Right ventricle myocardium superior (tissue), 1 donor: ENCODE measurements at places on chromosomes 2 and 18.

GRCh38 chr2:131093696-131094462 is 619 bp upstream of the FAM168B start:
- DNase-seq: peak; percentile 89

DNA sequence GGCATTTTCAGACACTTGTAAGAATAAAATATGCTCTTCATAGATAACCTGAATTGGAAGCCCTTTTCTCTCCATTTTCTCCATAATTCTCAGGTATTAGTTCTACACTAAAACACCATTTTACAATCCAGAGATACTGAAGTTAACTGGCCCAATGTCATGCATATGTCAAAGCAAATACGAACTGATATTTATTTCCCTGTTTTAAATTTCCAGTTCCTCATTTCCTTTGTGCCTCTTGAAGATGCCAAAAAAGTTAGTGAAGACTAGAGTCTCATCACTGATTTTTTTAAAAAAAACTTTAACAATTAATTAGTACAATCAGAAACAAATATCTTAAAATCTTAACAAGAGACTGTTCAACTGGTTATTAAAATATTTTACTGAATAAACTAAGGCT is 52.8 kb upstream of the ITGB6 start:
- DNase-seq: no peak

DNA sequence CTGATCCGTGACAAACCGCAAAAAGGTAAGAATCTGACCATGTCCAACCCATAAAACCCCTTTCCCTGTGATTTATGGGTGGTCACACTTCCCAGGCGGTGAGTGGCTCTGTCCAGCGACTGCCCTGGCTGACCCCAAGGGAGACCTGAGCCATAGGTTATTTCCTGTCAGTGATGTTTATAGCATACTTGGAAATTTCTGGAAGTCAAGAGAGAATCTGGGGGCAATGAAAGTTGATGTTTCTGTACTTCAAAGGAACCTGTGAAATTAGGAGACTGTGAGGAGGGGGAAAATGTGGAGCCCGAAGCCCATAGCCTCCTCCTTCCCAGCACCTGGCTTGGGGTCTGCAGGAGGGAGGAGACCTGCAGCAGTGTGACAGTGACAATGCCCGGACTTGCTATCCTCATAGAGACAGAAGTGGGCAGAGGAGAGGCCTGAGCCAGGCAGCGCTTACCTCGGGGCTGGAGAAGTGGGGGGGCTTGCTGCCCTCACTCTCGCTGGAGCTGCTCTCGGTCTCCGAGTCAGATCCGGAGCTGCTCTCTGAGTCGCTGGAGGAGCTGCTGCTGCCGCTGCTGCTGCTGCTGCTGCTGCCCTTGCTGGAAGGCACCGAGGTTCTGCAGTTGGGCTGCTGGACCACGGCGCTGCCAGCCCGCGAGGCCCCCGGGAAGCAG is 111.3 kb upstream of the REV1 start:
- no peak for DNase-seq

- no peak for DNase-seq
Observed at GRCh38 chr2:103144837-103145236, 383.0 kb downstream of the TMEM182 start.

GRCh38 chr18:69397096-69397495 is 3.6 kb upstream of the DOK6 start:
- DNase-seq: no peak

DNA sequence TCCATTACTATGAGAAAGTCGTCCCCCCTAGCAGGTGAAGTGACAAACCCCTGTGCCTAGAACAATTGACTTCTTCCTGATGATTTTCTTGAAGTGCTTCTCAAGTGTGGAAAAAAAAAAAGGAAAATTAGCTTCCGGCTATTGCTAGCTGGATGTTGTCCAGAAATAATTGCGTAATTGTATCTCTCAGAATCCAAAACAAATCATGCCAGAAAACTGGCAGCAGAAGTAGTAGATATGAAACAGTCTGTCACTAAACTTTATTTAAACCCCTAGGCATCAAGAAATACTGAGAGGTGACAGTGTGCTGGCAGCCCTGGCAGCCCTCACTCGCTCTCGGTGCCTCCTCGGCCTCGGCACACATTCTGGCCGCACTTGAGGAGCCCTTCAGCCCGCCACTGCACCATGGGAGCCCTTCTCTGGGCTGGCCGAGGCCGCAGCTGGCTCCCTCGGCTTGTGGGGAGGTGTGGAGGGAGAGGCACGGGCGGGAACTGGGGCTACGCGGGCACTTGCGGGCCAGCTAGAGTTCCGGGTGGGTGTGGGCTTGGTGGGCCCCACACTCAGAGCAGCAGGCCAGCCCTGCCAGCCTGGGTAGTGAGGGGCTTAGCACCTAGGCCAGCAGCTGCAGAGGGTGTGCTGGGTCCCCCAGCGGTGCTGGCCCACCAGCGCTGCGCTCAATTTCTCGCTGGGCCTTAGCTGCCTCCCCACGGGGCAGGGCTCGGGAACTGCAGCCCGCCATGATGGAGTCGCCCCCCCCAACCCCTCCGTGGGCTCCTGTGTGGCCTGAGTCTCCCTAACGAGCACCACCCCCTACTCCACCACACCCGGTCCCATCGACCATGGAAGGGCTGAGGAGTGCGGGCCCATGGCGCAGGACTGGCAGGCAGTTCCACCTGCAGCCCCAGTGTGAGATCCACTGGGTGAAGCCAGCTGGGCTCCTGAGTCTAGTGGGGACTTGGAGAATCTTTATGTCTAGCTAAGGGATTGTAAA is 80.5 kb upstream of the ABCA12 start:
- DNase-seq: no peak

DNA sequence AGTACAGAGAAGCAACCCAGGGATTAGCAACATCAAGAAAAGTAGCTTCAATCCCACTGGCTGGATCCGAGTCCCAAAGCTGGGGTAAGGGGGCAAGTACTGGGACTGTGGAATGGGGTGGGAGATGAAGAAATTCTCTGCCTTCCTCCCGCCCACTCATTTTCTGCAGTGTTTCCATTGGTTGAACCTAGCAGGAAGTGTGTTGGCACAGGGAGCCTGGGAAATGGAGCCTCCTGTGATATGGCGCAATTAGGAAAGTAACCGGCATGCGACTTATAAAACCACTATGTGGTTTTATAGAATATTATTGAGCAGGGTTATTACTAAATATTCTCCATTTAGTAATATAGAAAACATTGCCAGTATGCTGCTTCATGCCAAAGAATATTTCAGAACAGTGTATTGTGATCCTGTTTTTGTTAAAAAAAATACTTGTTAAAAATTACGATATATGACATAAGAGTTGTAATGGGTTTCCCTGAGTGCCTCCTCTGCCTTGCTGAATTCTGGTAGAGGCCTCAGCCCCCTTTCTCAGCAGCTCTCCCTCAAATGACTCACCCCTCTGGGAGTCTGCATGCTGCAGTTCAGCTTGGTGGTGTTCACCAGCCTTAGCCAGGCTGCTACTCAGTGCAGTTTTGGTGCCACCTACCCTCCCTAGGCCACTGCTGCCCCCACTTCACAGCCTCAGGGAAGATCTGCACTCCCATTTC is 60.5 kb downstream of the HK2 start:
- DNase-seq: no peak

DNA sequence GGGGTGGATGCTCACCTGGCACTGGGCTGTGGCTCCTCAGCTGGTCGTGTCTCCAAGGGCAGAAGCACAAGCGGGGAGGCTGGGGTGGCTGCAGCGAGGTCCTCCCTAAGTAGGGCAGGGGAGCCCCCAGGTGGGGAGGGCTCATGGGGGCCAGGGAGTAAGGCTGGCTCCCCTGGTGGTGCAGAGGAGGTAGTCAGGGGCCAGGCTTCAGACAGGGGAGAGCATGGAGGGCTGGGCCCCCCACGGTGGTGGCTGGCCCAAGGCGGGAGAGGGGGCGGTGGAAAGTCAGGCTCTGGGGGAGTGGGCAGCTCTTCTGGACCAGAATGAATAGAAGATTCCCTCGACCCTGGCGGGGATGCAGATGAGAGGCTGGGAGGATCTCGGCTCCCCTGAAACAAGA is 8.1 kb upstream of the SFXN5 start:
- DNase-seq: no peak

- no peak for DNase-seq
Observed at GRCh38 chr2:124320051-124320688, 295.1 kb downstream of the CNTNAP5 start.

- DNase-seq: peak; percentile 45
Observed at GRCh38 chr2:156329031-156329926, 3.2 kb downstream of the NR4A2 start.

- no peak for DNase-seq
Observed at GRCh38 chr2:51705417-51705816, 673.5 kb upstream of the NRXN1 start.

GRCh38 chr2:145374165-145374564 is 854.2 kb upstream of the ZEB2 start:
- no peak for DNase-seq

GRCh38 chr2:149743842-149744448 is 156.4 kb upstream of the MMADHC start:
- no peak for DNase-seq

DNA sequence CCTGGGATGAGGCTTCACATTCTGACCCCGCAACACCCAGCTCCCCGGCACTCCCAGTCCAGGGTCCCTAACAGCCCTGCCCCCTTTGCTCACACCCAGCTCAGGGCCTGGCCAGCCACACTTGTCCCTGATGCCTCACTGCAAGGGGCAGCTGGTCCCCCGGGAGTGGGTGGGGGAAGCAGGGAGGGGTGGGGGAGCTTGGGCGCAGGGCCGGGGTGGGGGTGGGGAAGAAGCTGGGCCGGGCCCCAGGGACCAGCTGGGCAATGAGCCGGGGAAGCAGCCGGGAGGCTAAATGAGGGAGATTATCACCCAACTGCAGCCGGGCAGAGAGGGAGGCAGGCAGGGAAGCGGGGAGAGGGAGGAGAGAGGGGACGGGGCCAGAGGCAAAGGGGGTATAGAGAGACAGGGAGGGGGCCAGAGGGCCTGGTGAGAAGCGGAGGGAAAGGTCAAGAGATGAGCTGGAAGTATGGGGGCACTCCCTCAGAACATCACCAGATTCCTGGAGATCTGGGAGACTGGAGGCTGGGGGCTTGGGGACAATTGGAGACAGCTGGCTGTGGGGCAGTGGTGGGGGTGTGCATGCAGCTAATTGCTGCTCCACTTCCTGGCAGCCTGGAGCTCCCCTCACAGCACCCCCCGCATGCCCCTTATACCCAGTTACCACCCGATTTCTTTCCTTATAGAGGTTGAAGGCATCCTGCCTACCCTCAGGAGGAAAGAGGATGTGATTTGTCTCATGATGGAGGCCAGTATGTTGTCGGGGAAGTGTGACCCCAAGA is 2.5 kb upstream of the ASIC4 start:
- no peak for DNase-seq

GRCh38 chr2:212649646-212650045 is 111.0 kb upstream of the ERBB4 start:
- DNase-seq: no peak

- DNase-seq: no peak
Observed at GRCh38 chr2:18475884-18476283, 84.6 kb downstream of the RDH14 start.

GRCh38 chr2:67581751-67582150 is 184.6 kb downstream of the ETAA1 start:
- no peak for DNase-seq

GRCh38 chr2:215914054-215914776 is 99.1 kb downstream of the MREG start:
- no peak for DNase-seq

GRCh38 chr2:219436491-219436890 is 1.8 kb downstream of the SPEG start:
- no peak for DNase-seq

DNA sequence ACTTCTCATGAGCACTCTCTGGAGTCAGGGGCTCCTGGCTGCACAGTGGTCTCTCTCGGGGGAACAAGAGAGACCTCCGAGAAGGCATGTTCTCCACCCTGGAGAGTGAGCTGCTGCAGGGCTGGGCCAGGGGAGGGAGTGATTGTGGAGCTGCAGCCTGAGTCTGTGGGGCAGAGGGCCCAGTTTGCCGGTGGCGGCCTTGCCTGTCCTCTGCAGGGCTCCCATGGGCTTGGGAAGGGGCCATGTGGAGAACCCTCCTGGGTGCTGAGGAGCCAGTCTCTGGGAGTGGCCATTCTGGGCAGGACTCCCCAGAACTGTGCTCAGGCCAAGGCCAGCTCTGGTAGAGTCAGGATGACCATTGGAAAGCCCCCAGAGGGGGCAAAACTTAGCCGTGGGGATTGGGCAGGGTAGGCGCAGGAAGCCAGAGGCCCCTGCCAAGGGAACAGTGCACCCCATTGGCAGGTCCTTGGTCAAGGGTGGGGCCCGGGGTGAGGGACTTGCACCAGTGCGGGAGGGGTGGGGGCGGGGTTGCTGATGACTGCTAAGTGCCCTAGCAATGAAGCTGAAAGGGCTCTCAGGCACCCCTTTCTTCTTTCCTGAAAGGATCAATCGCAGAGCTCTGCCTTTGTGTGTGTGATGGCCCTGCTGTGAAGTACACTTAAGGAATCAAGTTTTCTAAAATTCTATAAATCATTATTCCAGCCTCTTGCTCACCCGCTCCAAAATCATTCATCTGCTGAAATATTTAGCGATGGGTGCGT is 69.7 kb upstream of the BOD1L2 start:
- no peak for DNase-seq

DNA sequence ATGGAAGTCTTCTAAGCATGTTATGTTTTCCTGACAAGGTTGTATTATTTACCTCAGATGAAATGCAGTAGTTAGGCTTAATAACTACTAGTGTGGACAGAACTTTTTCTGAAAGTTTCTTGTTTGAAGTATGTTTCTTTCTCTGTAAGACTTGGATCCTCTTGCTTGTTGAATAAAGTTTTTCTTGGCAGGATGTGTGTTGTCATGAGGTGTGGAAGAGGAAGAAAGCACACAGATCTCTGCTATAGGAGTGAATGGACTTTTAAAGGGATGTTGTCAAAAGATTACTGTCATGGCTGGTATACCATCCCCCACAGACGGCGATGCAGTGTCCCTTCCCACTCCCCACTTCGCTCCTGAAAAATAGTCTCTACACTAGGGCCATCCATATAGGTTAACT is 2.6 kb downstream of the CAB39 start:
- no peak for DNase-seq

- no peak for DNase-seq
Observed at GRCh38 chr2:159939946-159940345, 122.5 kb downstream of the PLA2R1 start.

GRCh38 chr2:227471924-227472264 is at the start of gene AGFG1:
Gene AGFG1 (plus strand): TSS chr2:227472156. CDS start chr2:227472422, 266 bp downstream.
- DNase-seq: peak; percentile 92

DNA sequence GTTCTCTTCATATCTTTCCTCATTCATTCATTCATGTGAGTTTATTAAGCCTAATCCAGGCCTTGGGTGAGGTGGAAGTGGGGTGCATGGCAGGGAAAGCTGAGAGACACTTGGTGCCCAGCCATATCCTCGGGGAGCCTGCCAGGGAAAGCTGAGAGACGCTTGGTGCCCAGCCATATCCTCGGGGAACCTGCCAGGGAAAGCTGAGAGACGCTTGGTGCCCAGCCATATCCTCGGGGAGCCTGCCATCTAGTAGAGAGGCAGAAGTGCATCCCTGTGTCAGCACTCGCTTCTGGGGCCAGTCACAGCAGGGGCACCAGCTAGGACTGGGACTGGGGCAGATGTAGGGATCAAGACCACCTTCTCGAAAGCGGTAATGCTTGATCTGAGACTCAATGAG is 39.4 kb downstream of the DDX18 start:
- DNase-seq: no peak

DNA sequence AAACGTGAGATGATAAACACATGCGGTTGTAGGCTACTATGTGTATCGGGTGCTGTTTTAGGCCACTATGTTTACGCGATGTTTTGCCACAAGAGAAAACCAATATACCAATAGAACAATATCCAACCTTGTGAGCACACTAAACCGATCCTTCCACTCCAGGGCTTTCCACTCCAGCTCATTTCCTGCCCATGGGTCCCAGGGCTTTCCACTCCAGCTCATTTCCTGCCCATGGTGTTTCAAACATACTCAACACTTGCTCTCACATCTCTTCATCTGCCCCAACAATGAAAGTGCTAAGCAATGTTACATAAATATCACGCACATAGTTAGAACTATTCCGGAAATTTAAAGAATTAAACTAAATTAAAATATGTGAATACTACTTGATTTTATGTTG is 80.0 kb downstream of the EPB41L3 start:
- DNase-seq: no peak
